ENCODE measurements at places on chromosomes 4 and X.

GRCh38 chr4:2066571-2067445, 7.7 kb downstream of the NAT8L start:
- DNase-seq: no peak

GRCh38 chr4:25466966-25467697, 90.1 kb downstream of the ANAPC4 start:
- DNase-seq: no peak

DNA sequence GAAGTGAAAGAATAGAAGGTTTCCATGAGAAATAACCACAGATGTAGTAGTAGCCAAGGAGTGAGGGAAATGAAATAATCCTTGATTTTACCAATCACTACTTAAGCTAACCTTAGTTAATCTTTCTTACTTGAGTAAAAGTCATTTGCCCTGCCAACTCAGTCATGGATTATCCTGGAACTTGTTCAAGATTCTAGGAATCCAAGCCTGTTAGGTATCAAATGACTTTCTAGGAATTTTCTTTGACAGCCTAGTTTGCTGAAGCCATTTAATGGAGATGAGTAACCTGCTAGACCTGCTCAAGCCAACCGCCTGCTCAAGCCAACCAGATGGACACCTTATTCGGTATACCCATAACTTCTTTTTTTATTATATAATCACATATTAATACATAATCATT, 180.5 kb downstream of the KLHL13 start:
- no peak for DNase-seq

- no peak for DNase-seq
Observed at GRCh38 chr4:40373636-40374035, 38.5 kb downstream of the CHRNA9 start.

- no peak for DNase-seq
Observed at GRCh38 chr4:82792912-82793649, 5.5 kb downstream of the SCD5 start.

DNA sequence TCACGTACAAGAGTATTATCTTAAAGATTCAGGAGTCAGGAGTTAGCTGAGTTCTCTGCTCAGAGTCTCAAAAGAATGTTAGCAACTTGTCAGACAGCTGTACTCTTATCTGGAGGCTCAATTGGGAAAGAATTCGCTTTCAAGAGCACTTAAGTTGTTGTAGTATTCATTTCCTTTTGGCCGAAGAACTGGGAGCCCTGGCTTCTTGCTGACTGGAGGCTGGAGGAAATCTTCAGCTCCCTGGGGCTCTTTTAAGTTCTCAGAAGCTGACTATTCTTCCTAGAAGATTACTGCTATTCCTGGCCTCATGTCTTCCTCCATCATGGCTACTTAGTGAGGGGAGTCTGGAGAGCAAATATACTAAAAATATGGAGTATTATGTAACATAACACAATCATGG, 587.2 kb downstream of the EPHA5 start:
- no peak for DNase-seq

DNA sequence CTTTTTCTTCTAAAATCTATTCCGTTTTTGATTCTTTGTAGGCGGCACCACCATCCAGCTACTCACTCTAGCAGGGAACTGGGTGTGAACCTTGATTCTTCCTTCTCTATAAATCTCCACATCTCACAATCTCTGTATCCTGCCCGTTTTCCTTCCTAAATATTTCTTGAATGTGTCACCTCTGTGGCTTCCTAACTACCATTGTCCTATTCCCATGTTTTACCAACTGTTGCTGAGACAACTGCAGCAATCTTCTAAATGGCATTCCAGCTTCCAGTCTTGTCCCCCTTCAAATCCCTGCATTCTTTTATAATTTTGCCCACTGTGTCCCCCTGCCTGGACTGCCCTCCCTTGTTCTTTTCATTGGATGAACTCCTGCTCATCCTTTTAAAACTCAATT, 641.3 kb downstream of the RPA4 start:
- no peak for DNase-seq

DNA sequence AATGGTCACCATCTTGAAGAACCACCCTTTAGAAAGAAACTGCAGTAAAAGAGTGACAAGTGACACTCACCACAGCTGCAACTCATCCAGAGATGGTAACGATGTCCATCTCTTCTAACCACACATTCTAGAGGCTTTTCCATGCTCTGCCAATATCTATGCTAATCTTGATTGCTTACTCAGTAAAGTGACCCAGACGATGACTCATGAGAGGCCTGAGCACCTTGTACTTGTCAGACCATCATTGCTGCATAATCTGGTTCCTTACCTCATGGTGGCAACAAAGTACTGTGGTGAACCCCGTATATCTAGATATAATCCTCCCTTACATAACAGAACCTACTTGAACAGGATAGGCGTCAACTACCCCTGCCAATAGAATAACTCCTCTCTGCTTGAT, 75.6 kb downstream of the CCNG2 start:
- DNase-seq: no peak

GRCh38 chr4:53485658-53486040, 105.6 kb downstream of the LNX1 start:
- no peak for DNase-seq

DNA sequence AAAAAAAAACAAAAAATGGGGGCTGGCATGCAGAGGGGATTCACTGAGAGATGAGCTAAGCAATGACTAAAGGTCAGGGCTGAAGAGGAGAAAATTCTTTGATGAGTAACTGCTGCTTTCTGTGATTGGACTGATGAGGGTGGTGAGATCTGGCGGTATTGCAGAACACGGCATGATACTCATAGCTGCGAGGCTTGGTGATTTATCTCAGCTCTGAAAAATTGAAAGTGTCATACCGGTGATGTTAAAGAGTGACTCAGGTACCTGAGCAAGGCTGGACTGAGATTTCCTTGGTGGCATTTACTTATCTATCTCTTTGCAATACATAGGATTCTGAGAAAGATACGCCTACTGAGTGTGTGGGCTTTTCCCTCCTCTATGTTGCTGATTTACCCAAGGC, 204.1 kb upstream of the DDX53 start:
- DNase-seq: no peak

DNA sequence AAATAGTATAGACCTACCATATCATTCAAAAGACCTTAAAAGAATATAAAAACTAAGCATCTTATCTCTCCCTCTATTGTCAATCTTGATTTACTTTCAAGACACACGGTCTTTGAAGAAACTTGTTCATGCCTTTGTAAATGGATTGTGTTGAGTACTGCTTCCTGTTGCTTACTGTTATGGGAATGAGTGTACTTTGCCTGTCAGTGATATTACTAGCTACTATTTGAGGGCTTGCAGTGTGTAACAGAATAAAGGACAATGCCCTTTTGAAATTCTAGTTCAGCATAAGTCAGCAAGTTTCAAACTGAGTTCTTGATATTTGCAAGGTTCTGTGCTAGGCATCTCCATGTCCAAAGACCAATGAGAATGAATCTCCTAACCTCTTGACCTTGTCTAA, 36.0 kb downstream of the CDKL5 start:
- no peak for DNase-seq

DNA sequence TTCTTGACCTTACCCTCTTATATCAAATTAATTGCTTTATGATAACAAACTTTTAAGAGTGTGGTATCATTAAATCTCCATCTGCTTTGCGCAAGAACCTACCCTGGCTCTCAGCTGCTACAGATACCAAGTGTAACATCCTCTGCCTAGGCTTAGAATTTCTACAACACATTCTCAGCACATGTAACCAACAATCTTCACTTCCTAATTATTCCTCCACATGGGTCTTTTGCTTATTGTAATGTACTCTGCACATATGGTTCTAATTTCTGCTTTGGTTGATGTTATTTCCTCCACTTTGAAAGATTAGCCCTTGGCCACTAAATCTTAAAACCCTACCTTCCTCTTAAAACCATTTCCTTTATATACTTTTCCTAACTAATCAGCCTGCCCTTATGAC, 242.4 kb downstream of the ARHGAP24 start:
- no peak for DNase-seq

- no peak for DNase-seq
Observed at GRCh38 chr4:12723849-12724447, 760.2 kb downstream of the RAB28 start.

GRCh38 chr4:21888195-21888976, 60.2 kb downstream of the KCNIP4 start:
- no peak for DNase-seq

GRCh38 chr4:103451341-103451740, 253.2 kb upstream of the CENPE start:
- DNase-seq: no peak

DNA sequence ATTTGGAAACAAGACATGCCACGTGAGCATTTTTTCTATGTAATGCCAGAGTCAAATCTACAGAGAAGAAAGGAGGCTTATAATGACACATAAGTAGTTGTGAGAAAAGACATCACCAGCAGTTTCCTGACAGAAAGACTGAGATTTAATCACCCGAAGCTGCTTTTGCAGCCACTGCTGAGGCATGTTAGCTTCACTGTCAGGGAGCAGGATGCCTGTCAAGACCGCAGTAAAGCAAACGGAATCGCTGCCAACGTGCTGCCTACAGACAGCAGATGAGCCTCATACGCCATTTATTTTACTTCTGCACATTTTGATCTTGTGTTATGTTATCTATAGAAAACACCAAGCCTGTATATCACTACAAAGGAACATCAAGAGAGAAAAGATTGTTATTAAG, 68.7 kb upstream of the NDST3 start:
- DNase-seq: no peak

- DNase-seq: no peak
Observed at GRCh38 chr4:15992167-15992485, 29.2 kb upstream of the FGFBP2 start.

- DNase-seq: no peak
Observed at GRCh38 chr4:113641025-113641431, 120.5 kb downstream of the CAMK2D start.

GRCh38 chrX:116596010-116596409, 133.2 kb upstream of the CT83 start:
- no peak for DNase-seq

GRCh38 chr4:116618638-116619037, 466.7 kb downstream of the TRAM1L1 start:
- DNase-seq: no peak
